Amygdala (tissue), 56 donors: ENCODE measurements at places on chromosomes 2 and 18.

GRCh38 chr18:78410094-78410786 lies 569.4 kb upstream of the SALL3 start:
- no peak for DNase-seq

DNA sequence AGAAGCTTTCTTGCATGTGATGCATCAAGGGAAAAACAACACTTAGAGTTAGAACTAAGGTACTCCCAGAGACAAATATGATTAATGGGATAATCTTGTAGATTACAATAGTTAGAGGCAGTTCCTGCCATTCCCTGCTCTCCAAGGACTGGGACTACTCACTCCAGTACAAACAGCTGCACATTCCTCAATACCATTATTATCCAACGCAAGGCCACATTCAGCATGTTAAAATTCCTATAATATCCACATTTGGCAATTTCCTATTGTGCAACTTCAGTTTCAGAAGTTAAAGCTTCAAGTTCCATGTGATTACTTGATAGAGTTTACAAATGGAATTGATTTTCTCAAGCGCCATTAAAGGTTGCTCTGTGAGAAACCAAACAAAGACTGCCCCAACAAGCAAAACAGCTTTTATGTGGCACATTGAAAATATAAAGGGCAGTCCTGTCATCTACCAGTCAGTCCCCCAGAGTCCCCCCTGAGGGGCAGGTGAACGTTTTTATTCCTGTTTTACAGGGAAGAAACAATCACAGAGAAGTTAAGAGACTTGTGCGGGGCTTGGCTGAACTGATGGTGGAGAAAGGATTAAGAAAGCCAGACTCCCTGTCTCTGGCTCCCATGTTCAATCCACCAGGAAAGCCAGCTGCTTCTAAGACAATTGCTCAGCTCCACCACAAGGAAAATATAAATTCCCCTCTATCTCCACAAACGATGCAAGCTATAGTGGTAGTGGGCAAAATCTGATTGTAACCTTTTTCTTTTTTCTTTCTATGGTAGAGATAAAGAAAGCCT lies 72.6 kb downstream of the TXNL1 start:
- no peak for DNase-seq

GRCh38 chr2:58032016-58032763 lies 14.4 kb upstream of the VRK2 start:
- no peak for DNase-seq

DNA sequence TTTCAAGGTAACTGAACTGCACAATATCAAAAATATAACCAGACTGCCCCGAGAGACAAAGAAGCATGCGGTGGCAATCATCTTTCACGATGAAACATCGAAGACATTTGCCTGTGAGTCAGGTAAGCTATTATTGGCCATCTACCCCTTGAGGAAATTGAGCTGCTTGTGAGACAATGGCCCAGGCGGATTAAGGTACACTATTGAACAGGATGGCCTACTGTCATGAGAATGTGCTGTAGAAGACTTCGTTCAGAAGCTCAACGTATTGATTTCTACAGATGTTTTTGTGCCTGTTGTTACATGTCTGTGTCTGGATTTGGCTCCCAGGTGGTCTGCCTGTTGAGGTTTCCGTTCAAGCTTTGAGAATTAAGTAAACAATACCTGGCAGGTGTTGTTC lies 198.7 kb downstream of the DOK6 start:
- DNase-seq: no peak

DNA sequence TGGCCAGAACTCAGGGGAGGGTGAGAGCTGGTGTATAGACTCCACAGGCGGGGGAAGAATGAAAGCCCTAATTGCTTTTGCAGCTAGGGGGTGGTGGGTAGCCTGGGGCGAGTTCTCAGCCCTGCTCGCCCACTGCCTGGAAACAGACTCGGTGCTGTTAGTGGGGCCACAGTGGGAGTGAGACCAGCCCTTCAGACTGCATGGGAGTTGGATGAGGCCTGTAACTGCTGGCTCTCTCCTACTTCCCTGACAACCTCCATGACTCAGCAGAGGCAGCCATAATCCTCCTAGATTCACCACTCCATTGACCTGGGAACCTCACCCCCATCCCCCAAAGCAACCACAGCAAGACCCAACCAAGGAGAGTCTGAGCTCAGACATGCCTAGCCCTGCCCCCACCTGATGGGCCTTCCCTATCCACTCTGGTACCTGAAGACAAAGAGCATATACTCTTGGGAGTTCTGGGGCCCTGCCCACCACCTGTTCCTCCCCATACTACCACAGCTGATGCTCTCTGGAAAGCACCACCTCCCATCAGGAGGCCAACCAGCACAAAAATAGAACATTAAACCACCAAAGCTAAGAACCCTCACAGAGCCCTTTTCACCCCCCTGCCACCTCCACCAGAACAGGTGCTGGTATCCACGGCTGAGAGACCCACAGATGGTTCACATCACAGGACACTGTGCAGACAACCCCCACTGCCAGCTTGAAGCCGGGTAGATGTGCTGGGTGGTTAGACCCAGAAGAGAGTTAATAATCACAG lies 226.3 kb downstream of the EIPR1 start:
- DNase-seq: no peak

DNA sequence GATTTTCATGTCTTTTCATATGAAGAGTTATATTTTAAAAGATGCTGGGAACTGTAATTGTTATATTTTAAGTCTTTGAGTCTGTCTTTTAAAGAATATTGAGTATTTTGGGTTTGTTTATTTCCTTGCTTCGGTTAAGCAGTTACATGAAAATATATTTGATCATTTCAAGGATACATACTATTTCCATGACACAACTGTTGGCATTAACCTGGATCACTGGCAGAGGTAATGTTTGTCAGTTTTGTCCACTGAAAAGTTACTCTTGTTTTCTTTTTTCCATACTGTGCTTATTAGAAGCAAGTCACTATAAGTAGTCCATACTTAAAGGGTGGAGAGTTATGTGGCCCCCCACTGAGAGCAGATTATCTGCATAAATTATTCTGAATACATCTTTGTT lies 1142.0 kb upstream of the TMEFF2 start:
- no peak for DNase-seq

DNA sequence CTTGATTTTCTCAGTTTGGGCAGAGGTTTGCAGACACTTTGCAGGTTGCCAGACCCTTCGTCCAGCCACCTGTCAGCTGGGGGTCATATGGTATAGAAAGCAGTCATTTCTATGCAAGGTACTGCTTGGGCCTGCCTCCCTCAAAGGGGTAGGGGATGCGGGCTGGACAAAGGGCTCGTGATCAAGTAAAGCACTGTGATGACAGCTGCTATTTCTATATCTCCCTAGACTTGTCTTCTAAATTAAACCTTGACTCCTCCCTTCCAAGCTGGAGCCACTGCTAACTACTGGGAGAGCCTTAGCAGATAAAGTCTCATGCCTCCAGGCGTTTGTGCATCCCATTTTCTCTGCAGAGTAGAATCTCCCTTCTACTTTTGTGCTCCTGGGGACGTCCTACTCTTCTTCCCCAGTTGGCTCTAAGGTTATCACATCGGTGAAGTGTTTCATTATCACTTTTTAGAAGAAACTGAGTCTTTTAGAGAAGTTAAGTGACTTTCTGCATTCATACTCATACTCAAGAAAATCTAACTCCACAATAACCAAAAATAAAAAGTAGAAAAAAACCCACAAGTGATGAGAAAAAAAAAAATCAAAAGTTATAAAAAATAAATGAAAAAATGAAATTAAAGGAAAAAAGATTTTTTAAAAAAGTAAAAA lies 710 bp upstream of the XRCC5 start:
- DNase-seq: no peak

DNA sequence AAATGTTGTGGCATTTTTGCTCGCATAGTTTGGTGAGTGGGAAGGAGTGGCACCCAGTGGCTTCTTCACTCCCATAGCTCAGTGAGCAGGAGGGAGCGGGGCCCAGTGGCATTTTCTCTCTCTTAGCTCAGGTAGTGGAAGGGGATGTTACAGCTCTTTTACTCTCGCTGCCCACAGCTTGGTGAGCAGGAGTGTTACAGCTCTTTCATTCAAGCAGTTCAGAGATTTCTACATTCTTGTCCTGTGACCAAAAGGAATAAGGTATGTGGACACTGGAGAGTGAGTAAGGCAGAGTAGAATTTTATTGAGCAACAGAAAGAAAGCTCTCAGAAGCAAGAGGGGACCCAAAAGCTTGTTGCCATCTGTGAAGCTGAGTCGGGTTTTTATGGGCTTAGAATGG lies 192.4 kb downstream of the SPAG16 start:
- no peak for DNase-seq

DNA sequence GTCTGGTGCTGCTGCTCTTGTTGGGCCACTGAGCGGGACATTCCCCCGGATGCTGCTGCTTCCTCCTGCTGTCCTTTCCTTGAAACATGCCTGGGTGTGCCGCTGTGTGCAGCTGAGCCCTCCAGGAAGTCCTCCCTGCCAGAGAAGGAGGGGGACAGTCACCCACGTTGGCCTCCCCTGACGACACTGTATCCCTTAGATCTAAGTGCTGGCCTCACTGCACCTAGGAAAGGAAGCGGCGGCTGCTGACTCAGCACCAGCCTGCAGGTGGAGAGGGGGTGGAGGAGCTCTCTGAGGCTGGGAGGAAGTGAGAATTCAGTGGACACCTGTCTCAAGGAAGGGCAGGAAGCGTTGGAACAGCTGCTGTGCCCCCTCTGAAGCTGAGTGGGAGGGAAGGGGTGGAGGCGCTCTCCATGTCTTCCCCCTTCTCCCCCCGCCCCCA lies 239.8 kb downstream of the HAUS1 start:
- DNase-seq: no peak

DNA sequence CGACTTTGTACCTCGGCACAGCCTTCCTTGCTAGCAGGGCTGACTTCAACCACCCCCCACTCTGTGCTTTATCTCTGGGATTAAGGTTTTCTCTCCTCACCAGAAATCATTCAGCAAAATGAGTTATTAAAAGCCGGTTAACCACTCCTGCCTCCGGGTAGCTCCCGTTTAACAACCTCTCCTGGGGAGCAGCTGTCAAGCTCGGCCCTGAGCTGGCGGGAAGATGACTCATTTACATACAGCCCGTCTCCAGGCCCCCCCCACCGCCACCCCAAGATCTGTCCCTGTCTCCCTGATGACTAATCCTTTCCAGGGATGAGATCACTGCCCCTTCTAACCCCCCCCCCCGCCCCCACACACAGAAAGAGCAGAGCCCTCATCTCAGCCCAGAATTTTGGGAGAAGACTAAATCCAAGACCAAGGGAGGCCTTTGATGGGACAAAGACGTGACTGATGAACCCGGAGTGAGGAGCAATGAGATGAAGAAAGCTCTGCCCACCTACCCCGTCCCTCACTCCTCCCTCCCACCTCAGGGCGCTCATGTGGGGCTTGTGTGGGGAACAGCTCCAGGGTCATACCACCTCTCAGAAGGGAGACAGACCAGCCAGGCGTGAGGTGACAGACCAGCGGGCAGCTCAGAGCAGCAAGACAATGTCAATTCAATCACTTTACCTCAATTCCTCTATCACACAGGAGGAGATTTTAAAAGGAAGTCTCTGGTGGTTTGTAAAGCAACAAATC lies 131.4 kb downstream of the MSH2 start:
- DNase-seq: no peak

DNA sequence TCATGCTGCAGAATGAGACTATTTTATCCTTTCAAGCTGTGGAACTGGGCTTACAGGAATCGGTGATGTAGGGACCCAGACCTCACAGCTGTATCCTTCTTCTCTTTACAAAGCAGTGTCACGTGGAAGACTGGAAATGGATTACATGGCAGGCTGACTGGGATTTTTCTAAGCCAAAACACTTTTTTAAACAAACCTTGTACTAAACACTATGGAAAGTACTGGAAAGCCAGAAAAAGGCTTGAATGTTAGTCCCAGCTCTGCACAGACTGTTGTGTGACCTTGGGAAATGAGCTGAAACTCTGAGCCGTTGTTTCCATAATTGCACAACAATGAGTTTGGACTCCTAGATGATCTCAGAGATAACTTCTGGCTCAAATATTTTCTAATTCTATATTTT lies 7.6 kb upstream of the ADAM23 start:
- DNase-seq: no peak

- no peak for DNase-seq
Measured at GRCh38 chr2:143026411-143027054, 102.7 kb upstream of the ARHGAP15 start.

- no peak for DNase-seq
Measured at GRCh38 chr2:218257390-218257981, 3.3 kb upstream of the GPBAR1 start.

DNA sequence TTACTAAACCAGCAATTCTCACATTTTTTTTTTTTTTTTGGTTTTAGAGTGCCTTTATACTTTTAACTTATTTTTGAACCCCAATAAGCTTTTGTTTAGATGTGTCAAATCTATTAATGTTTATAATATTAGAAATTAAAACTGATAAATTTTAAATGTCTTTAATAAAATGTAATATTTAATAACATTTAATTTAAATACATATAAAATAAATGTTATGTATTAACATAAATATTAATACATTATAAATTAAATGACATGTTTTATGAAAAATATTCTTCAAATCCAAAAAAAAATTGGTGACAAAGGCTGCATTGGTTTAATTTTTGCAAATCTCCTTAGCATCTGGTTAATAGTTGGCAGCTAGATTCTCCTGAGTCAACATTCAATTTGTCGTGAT lies 163.7 kb downstream of the PRPF40A start:
- no peak for DNase-seq

- no peak for DNase-seq
Measured at GRCh38 chr18:37705016-37705415, 139.4 kb upstream of the CELF4 start.

- no peak for DNase-seq
Measured at GRCh38 chr2:236021499-236022057, 146.6 kb downstream of the GBX2 start.

DNA sequence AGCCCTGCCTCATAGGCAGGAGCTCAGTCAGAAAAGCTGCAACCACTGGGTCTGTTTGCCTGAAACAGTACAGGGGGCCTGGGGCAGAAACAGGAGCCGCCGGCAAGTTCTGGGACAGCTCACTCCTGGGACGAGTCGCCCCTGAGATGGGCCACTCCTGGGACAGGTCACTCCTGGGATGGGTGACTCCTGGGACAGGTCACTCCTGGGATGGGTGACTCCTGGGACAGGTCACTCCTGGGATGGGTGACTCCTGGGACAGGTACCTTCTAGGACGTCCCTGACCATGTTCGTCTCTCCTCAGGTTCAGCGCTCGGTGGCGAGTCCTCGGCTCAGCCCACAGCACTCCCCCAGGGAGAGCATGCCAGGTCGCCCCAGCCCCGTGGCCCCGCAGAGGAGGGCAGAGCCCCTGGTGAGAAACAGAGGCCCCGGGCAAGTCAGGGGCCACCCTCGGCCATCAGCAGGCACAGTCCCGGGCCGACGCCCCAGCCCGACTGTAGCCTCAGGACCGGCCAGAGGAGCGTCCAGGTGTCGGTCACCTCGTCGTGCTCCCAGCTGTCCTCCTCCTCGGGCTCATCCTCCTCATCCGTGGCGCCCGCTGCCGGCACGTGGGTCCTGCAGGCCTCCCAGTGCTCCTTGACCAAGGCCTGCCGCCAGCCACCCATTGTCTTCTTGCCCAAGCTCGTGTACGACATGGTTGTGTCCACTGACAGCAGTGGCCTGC lies 51.8 kb downstream of the NTSR2 start:
- no peak for DNase-seq

DNA sequence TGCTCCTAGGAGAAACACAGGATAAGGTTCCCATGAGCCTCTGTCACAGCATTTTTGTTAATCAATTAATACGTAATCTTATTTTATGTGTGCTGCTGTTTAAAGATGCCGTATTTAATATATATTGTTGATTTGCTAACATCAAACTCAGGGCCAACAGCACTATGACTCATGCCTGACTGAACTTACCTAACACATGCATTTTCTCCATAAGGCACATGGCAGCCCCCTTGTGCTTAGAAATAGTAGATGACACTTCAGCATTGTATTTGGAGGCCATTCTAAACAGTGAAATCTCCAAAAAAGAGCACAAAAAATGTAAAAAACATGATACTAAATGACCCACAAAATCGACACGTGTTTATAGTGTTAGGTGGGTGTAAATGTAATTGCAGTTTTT lies 314.8 kb downstream of the MYCN start:
- no peak for DNase-seq
